LHCN-M2 (cell line): ENCODE measurements at places on chromosomes 6 and 20. TPM values are rescaled to one million over a fixed set of nuclear protein-coding genes. Genes with fewer than 3 reads are reported as not detected.

- DNase-seq = no peak
Observed at GRCh38 chr20:20213526-20214121, 154.3 kb upstream of the INSM1 start.

DNA sequence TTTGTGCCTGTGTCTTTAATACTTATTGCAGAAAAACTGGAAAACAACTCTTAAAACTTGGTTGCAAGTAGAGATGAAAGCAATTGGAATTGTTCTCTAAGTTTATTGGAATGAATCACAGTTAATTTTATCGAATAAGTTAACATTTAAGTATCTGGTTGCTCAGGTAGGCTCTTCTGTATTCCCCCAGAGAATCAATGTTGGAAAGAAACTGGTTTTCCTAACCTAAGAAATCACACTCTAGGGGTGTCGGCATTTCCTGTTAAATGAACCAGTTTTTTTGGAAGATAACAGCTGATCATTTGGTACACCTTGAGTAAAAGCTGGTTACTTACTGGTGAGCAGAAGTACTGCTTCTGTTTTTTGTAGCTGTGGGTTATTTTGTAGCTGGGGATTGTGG is 5.2 kb downstream of the TFAP2C start:
- no peak for DNase-seq

DNA sequence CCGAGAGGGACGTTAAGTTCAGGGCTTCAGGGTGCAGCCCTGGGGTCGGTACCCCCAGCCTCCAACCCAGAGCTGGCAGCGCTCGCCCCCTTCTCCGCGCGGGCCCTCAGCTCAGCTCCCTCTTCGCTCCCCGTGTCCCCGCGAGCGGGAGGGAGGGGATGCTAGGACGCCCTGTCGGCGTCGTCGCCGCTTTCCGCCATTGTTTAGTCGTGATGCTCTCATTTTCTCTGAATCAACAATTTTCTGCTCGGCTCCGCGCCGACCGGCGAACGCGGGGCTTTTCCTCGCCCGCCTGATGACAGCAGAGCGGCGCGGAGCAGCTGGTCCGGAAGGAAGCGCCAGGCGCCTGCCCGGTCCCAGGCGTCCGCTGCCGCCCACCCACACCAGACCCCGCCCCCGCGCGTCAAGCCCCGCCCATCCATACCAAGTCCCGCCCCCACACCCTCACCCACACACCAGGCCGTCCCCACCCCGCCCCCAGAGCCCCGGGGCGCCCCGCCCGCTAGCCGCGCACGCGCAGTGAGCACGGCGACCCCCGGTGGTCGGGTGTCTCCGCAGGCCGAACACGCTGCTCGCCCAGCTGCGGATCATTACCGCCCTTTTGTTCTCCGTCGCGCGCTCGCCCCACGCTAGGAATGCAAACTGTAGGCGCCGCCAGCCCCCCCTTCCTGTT is 50.1 kb upstream of the SLC32A1 start:
- peak; percentile 41 for DNase-seq

- DNase-seq = no peak
Observed at GRCh38 chr6:13425943-13426931, 61.2 kb downstream of the GFOD1 start.

DNA sequence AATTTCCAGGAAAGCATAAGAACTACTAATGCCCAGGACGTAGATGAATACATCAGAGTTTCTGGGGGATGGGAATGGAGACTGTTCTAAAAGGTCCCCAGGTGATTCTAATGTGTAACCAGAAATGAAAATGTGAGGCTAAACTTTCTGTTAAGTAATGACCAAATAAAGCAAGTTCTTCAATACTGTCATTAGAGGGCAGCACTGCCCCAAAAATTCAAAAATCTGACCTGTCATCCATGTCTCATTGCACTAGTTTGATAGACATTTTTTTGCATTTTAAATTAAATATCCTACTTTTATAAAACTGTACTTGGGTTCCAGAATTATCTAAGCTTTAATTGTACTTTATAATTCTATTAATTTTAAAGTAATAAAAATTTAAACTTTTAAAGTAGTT is 94.9 kb downstream of the RFX6 start:
- peak; percentile 61 for DNase-seq

GRCh38 chr6:115190534-115190933 is 847.7 kb upstream of the HS3ST5 start:
- no peak for DNase-seq

The DOK5 gene
- total RNA-seq = not detected in 2 replicates

The HSD17B8 gene
- 7.9 and 9.1 TPM in 2 replicates for total RNA-seq

The THBD gene
- total RNA-seq = 16.8 and 17.4 TPM in 2 replicates

The CDH26 gene
- total RNA-seq = 0.06 TPM in 1 of 2 replicates, not detected in the other

The PCSK2 gene
- total RNA-seq = not detected in 2 replicates

The NKX2-2 gene
- not detected in 2 replicates for total RNA-seq

The FAM209A gene
- total RNA-seq = not detected in 2 replicates
